Fibroblast of the aortic adventitia (primary cell): ENCODE measurements at places on chromosomes 16 and 17.
A peak's percentile ranks its signal among the peaks of the same experiment; 100 is the strongest.

DNA sequence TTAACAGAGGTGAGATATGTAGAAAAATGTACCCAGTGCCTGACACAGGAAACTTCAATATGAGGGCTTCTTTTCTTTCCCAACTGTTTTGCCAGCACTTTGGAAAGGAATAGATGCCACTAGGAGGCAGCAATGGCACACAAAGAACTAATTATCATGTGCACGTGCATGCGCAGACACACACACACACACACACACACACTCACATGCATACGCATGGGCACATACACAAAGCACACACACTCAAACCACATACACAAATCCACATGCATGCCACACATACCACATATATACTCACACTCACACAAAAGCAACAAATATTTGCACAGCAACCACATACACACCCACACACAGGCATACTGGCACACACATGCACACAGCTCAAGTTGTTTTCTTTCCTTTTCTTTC, 8.8 kb upstream of the CEP112 start:
- DNase-seq = peak; percentile 82

DNA sequence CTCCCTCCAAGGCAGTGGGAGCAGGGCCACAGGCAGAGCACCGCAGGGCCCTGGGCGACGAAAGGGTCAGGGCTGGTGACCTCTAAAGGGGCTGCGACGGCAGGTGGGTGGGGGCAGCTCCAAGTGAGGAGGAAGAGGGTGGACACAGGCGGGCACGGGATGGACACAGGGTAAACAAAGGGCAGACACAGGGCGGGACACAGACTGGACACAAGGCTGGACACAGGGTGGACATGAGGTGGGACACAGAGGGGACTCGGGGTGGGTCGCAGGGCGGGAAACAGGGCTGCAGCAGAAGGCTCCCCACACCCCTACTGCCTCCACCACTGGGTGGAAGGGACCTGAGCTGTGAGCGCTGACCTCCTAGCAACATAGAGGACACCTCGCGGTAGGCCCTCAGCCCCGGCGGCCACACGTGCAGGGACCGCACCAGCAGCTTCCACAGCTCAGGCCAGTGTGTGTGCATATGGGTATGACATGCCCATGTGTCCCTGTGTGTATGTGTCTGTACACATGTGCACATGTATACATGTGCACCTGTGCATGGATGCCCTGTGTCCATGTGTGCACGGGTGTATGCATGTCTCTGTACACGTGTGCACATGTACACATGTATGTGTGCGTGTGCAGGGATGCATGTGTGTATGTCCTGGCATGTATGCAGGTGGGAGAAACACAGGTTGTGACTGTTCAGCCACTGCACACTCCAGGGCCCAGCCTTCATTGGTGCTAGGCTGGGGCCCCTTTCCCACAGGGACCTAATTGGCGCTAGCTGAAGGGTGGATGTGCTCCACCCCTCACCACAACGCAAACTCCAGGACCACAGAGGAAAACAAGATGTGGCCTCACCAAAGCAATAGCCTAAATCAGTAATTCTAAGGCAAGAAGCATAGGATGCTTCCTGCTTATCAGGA, 7.6 kb downstream of the LMF1 start:
- DNase-seq = no peak

- peak; percentile 82 for DNase-seq
Measured at GRCh38 chr16:11257131-11257938, 1.3 kb upstream of the SOCS1 start.

GRCh38 chr17:70468661-70469060, 299.3 kb downstream of the KCNJ2 start:
- DNase-seq = no peak

GRCh38 chr16:11015076-11015475, 70.7 kb downstream of the CLEC16A start:
- DNase-seq = no peak

DNA sequence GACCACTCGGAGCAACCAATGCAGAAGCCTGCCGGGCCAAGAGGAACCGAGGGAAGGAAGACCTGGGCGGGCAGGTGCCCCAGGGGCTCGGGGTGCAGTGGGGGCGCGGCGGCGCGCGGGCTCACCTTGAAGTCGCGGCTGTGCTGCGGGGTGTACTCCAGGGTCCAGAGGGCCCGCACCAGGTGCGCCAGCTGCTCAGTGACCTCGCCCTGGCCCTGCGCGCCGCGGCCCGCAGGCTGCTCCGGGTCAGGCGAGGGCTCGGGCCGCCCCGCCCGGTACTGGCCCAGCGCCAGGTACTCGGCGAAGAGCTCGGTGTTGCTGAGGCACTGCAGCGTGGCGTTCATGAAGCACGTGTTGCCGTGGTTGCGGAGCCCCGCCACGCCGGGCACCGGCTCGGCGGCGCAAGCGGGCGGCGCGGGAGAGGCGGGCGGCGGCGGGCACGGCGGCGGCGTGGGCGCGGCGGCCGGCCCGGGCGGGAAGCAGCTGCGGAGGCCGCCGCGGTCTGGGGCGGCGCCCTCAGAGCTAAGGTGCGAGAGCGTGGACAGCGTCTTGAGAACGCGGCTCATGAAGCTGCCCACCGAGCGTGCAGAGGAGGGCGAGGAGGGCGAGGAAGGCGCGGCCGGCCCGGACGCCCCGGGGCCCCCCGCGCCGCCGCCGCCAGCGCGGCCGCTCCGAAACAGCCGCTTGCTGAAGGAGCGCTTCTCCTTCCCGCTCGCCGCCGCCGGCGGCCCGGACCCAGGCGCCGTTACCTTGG, 562 bp downstream of the USP31 start:
- DNase-seq = peak; percentile 42

GRCh38 chr17:39652587-39653315, 12.4 kb upstream of the TCAP start:
- DNase-seq = no peak

- DNase-seq = peak; percentile 67
Measured at GRCh38 chr16:11089504-11090124, 145.2 kb downstream of the CLEC16A start.

- peak; percentile 91 for DNase-seq
Measured at GRCh38 chr16:85612191-85612800, 826 bp upstream of the GSE1 start.

DNA sequence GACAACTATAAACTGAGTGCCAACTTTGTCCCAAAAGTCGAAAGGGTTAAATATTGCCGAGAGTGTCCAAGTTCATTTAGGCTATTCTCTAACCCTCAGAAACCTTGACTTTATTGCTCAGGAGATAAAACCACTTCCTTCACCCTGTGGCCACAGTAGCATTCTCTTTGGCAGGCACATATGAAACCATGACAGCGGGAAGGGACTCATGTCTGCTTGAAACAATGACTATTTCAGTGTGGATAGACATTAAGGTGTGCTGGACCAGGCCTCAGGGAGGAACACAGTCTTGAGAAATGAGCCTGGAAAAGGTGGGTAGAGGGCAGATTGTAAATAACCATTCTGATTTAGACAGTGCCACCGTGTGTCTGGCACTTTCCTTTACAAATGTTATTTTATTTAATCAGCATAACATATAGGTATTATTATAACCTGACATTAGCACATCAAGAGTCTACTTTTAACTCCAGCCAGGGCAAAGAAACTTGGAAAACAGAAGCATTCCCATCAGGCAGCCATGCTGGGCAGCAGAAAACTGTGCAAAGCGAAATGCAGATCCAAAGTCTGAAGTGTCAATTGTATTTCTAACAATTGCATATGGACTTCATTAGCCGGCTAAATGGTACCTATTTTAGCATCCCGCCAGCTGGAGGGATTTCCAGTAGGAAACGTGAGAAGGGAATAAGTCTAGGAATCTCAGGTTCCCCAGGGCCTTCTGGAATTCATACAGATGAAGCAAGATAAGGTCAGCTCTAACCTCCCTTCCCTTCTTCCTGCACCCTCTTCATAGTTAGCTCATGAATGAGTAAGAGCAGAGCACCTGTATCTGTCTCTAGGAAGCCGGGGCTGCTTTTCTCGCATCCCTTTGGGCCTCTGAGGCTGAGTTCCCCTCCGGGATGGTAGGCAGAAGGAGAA, 212.8 kb upstream of the ELAC2 start:
- peak; percentile 17 for DNase-seq

DNA sequence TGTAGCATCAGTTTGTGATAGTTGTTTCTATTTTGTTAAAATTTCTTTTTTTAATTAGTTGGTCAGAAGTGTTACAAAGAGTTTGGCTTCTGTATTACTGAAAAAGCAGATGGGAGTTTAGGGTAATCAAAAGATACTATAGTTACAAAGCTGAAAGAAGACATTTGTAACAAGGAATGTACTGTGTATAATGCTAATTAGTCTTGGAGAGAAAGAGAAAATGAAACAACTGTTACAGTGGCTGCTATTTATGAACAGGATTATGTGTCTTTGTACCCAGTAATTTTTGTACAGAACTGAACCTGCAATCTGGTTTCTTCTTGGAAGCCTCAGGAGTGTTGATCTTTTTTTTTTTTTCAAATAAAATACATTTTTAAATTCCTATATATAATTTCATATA, 14.3 kb downstream of the GDPD1 start:
- DNase-seq = no peak

- DNase-seq = peak; percentile 86
Measured at GRCh38 chr17:50027172-50027880, 28.6 kb upstream of the ITGA3 start.
